ENCODE measurements at places on chromosomes 2 and 18.

DNA sequence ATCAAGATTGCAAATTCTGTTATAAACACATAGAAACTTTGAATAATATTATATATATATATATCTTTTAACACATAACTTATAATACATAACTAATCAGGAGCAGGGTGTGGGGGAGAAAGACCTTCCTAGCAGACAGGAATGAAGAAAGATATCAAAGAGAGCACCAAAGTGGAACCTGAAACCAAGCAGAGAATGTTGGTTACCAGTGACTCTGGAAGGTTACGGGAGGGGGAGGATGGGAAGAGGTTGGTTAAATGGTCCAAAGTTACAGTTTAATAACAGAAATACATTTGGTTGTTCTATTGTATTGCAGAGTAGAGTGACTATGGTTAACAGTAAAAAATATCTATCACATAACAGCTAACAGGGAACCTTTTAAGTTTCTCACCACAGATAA lies 366.7 kb downstream of the LRRTM4 start:
- no peak for DNase-seq

DNA sequence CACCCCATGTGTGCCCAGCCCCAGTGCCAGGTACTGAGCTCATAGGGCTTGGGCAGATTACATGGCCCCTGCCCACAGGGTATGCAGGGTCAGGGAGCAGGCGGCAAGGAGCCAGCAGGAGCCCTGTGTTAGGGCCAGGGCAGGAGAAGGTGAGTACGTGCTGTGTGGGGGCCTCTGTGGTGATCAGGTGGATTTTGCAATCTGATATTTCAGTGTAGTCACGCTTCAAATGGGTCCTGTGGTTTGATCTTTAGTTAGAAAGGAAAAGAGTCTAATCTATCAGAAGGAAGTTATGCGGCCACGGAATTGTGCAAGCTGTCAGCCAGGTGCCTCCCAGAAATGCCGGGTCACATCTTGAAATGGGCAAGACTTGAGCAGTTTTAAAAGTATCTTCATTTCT lies 13.9 kb downstream of the UBE2F start:
- no peak for DNase-seq

- DNase-seq = no peak
Measured at GRCh38 chr2:73176205-73176880, 26.0 kb upstream of the NOTO start.

DNA sequence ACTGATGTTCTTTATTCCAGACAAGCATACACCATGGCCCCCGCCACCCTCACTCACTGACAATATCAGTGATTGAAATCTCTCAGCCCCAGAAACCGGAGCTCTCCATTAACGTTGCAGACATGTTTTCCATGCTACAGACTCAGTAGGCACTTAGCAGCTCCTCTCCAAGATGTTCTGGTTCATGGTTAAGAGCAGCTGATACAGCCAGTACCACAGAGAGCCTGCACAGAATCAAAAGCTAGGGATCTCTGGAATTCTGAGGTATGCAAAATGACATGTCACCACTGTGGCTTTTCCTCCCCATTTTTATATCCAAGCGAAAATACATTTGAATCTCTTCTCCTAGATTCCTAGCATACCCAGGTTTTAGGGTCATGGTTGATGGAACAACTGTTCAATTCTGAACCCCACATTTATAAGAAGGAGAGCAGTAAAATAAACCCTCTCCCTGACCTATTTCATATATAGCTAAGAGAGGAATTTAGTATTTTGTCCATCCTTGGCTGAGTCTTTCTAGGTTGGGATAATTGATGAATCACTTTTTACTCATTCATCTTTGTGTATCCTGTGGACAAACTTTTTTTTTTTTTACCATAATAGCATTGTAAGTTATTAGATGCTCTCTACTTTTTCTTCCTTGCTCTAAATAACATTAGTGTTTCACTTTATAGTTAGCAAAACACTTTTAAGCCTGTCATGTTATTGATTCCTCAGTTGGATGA lies 488.4 kb upstream of the PIK3C3 start:
- DNase-seq = no peak

GRCh38 chr2:156455361-156455975 lies 19.3 kb downstream of the GPD2 start:
- DNase-seq = no peak

DNA sequence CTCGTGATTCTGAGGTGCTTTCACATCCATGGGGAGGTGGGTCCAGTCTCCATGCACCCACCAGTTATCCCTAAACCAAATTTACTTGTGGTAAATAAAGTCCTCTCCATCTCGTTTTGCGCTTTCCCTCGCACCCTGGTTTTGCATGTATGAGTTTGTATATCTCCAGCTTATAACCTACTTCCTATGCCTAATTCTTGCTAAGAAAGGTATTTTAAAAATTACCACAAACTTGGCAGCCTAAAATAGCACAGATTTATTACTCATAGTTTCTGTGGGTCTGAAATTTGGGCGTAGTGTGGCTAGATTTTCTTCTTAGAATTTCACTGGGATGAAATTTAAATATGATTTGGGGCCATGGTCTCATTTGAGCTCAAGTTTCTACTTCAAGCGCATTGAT lies 511.5 kb downstream of the NYAP2 start:
- DNase-seq = no peak
